ENCODE measurements at places on chromosomes 2 and 18.
A peak's percentile ranks its signal among the peaks of the same experiment; 100 is the strongest.

DNA sequence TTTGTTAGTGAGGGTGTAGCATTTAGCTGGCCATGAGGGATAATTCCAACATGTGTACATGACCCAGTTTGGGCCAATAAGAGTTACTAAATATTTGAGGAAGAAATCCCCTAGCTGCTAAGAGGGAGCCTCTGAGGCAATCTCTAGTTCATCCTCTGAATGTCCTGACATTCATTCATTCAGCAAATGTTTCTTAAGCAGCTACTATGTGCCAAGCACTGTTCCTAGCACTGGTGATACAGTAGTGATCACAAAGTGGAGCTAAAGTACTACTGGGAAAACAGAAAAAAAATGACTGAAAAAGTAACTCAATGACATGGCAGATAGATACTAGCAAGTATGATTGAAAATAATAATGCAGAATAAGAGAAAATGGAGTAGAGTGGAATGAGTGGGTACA, 79.8 kb upstream of the PID1 start:
- no peak for DNase-seq

- no peak for DNase-seq
These were observed 151.2 kb downstream of the CALCRL start for GRCh38 chr2:187296869-187297268.

GRCh38 chr2:157685572-157685971, 56.9 kb upstream of the ACVR1C start:
- no peak for DNase-seq

- DNase-seq: peak; percentile 34
These were observed 63.9 kb downstream of the LRRFIP1 start for GRCh38 chr2:237691029-237691907.

- DNase-seq: no peak
These were observed 106.9 kb downstream of the LIPG start for GRCh38 chr18:49668574-49669275.

DNA sequence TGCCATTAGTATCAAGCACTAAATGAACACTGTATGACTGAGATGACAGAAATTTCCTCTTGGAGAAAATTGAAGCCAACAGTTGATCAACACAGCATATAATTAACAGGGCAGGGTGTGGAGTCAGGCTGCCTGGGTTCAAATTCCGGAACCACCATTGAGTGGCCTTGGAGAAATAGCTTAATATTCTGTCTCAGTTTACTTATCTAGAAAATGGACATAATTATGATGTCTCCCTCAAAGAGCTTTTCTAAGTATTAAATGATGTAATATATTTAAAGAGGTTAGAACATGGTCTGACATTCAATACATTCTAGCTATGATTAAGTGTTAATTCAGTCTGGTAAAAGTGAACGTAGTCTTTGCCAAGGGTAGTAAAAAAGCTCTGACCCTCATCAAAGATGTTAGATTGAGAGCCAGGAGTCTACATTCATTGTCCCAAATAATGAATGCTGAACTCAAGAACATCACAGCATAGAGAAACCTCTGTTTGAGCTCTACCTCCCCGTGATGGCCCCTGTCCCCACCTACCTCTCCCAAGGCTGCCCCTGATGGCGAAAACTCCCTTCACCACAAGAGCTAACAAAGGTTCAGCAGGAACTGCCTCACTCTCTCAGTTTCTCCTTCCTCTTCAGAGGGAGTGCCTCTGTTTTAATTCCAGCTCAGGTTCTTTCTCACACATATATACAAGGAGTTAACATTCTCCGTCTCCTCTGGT, 2.7 kb upstream of the VWA3B start:
- DNase-seq: no peak

GRCh38 chr2:43787895-43788294, 14.1 kb downstream of the DYNC2LI1 start:
- DNase-seq: no peak

DNA sequence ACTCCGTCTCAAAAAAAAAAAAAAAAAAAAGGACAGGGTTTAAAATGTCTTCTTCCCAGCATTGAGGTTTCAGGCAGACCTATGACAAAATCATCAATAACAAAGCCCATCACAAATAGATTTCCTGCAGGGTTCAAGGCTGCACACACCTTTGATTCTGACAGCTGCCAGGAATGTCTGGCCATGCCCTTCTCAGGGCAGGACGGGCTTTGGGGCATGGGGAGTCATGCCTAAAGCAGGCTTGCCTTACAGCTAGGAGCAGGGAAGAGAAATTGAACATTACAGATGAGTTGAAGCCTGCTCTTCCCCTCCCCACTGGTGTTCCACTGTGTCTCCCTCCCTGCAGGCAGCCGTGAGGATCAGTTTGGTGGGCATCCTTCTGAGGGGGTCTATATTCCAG, 3.7 kb downstream of the PRELID3A start:
- no peak for DNase-seq

DNA sequence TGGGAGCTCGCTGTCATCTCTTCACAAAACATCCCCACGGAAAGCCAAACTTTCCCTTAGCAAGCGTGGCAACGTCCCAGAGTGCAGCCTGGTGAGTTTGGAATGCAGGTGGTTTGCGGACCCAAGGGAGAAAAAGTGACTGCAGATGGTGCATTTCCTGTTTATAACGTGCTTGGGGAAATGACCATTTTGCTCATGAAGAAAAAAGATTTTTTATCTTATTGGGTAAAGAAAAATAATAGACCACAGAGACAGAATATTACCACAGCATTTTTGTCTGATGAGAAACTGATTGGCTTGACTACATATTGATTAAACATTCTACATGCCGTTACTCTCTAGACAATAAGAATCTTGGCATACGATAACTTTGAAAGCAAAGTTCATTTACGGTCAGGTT, 136.5 kb downstream of the COPS8 start:
- no peak for DNase-seq

- DNase-seq: no peak
These were observed 54.2 kb upstream of the POMC start for GRCh38 chr2:25222477-25223121.

GRCh38 chr2:166125557-166125956, 2.3 kb downstream of the SCN1A start:
- DNase-seq: no peak

GRCh38 chr2:102872388-102872787, 110.6 kb downstream of the TMEM182 start:
- DNase-seq: no peak

- no peak for DNase-seq
These were observed 51.6 kb downstream of the LDAH start for GRCh38 chr2:20771299-20771698.

DNA sequence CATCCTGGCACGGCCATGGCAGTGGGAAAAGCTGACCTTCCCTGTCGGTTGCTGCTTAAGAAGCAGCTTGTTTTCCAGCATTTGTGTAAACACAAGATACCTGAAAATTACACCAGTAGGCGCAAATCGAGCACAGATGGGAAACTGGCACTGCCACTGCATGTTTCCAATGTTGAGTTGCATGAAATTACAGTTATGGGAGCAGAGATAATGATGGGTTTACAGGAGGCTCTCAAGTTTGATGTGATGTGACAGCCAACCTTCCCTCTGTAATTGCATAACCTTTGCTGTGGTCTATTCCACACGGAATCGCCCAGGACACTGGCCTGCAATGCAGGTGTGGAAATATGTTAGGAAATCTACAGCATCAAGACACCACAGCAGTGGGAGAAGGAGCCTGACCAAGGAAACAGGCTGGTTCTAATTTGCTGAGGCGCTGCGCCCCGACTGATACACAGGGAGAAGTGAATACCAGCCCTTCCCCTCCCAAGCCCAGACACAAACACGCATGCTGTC, 17.4 kb downstream of the GPR45 start:
- no peak for DNase-seq

GRCh38 chr18:42326752-42327151, 371.7 kb downstream of the PIK3C3 start:
- no peak for DNase-seq

DNA sequence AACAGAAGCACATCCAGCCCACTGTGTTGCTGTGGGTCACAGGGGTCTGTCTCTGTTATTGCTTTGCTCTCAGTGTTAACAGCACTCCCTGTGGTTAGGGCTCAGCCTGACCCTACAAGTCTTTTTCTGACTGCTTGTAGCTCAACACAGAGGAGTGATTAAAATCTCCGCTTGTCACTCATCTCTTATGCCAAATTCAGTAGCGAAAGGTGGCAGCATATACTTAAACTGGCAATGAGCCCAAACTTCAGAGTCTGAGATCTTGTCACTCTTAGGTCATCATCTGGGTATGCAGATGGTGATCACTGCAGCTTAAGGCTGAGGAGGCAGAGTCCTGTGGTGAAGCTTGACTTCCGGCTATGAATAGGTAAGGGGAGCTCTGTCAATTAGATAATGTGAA, 63.3 kb upstream of the CSRNP3 start:
- DNase-seq: no peak

DNA sequence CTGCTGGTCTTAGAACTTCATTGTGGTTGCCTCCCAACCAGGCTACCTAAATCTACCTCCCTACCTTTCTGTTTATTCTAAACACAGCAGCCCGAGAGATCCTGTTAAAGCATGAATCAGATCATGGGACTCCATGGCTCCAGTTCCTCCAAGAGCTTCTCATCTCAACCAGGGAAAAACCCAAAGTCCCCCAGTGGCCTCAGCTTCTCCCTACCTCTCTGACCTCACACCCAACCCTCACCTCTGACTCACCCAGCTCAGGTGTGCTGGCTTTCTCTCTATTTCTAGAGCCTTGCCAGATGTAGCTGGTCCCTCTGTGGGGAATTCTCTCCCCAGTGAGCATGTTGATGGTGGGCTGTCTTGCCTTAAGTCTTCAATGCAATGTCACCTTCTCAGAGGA, 93.8 kb upstream of the COPS8 start:
- no peak for DNase-seq

- DNase-seq: no peak
These were observed 500.9 kb upstream of the DSEL start for GRCh38 chr18:68017385-68017784.

GRCh38 chr2:179860255-179861026, 971 bp downstream of the ZNF385B start:
- no peak for DNase-seq

GRCh38 chr2:136149011-136149410, 31.1 kb upstream of the CXCR4 start:
- no peak for DNase-seq

DNA sequence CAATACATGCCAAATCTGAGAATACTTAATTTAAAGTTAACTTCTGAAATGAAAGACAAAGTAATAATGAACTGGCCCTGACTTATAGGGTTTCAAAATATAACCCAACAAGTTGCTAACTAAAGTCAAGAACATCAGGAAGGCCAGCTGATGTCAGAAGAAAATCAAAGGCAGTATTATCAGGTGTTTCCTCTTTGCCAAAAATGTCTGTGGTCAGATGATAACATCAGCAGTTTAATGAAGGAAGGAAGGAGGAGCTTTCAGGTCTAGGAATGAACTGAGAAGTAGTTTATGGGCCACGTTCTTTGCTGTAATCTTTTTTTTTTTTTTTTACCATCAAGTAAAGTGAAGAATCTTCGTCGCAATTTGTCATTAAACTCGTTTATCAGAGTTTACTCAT, 40.9 kb downstream of the CDH2 start:
- no peak for DNase-seq

GRCh38 chr2:233857511-233858141, 3.3 kb upstream of the HJURP start:
- DNase-seq: peak; percentile 51

DNA sequence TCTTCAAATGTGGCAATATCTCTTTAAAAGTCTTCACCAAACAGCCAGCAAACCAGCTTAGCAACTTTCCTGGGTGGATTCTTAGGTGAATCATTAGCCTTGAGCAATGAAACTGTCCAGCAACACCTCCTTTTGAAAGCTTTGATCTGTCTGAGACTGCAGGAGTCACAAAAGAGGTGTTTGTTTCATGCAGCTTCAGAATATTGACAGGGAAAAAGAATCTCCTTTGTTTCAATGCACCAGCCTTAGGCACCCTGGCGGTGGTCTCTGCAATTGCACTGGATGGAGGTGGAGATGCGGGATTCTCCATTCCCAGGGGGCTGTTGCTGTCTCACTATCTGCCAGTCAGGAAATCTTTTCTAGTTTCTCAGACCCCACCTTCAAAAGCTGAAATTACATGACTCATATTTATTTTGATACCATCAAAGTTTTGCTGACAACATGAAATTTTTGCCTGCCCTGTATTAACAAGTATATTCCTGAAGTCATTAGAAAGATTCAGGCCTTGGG, 76.0 kb upstream of the DSG1 start:
- DNase-seq: no peak

DNA sequence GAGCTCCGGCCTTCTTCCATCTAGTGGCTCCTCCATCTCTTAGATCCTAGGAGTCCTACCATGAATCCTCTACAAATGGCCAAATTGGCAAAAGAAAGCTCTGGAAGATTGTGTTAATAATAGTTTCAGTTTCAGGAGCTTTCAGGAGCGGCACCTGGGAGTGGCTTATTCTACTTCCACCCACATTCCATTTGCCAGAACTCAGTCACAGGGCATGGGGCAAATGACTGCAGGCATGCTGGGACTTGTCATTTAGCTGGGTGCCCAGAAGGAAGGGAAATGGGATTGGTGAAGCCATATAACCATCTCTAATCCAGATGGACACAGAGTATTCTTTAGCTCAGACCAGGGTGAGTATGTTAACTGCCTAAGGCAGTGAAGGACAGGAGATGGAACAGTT, 3.6 kb upstream of the LRATD1 start:
- DNase-seq: no peak

- DNase-seq: no peak
These were observed 238.3 kb downstream of the TDRD15 start for GRCh38 chr2:21361957-21362486.

DNA sequence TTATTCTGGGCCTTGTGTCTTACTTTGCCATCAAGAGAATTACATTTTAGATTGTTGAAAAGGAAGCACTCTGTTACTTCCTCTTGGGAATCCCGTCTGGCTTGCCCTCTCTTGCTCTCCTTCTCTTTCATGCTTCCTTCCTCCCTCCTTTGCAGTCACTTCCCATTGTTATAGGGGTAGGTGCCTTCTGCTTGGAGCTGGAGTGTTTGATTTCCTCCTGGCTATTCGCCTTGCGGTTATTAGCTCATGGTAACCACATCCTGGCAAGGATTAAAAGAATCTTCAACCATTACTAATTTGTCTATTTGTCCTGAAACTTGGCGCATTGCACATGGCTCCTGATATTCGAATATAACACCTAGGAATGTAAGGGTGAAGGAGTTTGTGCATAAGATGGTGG, 115.0 kb downstream of the CERS6 start:
- no peak for DNase-seq

DNA sequence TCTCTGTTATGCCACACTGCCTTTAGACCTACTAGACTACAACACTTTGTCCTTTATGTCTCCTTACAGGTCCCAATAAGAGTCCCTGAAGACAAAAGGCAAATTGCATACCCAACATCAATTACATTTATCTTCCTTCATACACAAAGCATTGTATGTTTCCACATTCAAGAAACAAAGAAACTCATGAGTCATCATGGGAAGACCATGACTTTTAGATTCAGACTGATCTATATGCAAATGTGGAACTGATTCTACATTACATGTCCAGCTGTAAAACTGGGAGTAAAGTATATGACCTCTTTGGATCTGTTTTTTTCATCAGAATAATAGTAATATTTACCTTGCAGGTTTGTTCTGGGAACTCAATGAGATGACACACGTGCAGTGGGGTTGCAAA, 25.2 kb upstream of the HNMT start:
- no peak for DNase-seq

- no peak for DNase-seq
These were observed 110.7 kb upstream of the ZEB2 start for GRCh38 chr2:144630459-144631215.
